ENCODE measurements at places on chromosomes 4 and X. TPM values are rescaled to one million over a fixed set of nuclear protein-coding genes. Genes with fewer than 3 reads are reported as not detected.
A peak's percentile ranks its signal among the peaks of the same experiment; 100 is the strongest.

- DNase-seq: no peak
Observed at GRCh38 chr4:39020130-39020529, 12.1 kb downstream of the TMEM156 start.

GRCh38 chr4:6423575-6423974 is 48.8 kb downstream of the PPP2R2C start:
- DNase-seq: no peak

DNA sequence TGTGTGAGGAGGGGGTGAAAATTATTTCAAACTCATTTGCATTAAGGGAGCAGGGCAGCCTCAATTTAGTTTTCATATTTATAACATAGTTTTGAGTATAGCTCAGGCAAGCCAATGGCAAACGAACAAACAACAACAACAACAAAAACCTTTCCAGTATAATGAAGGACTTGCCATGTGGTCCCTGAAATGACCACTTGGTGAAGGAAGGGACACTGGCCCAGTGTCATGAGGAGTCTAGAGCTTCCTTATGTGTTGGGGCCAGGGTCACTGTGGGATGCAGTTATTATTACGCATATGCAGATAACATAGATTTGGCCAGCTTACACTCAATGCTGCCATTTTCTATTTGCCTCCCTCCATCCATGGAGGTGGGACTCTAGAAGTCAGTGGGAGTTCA is 23.3 kb downstream of the NKX3-2 start:
- DNase-seq: no peak

GRCh38 chr4:43132010-43132582 is 239.6 kb downstream of the GRXCR1 start:
- DNase-seq: peak; percentile 37

GRCh38 chrX:10174810-10175209 is 18.0 kb downstream of the CLCN4 start:
- DNase-seq: no peak

Gene ARSJ
- total RNA-seq: 6.5 TPM

Gene MAGEA11
- total RNA-seq: not detected
